ENCODE measurements at places on chromosomes 16 and 17.

- DNase-seq: no peak
These were observed 174.2 kb downstream of the IRF8 start for GRCh38 chr16:86073103-86073625.

- DNase-seq: no peak
These were observed 457.0 kb upstream of the ZFHX3 start for GRCh38 chr16:73504591-73505575.

DNA sequence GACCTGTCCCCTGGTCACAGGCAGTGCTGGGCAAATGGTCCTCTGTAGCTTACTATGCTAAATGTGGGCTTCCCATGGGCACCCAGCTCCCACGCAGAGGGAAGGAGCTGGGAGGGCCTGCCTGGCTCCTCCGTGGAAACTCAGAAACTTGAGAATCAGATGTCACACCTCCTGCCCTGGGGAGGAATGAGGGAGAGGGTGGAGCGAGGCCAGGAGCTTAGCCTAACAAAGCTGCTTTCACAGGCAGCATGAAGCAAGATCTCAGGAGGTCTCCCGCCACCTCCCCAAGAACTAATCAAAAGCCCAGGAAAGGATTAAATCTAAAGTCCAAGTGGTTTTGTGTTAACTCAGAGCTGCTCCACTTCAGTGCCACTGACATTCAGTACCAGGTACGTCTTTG is 33.6 kb upstream of the XYLT2 start:
- no peak for DNase-seq

GRCh38 chr16:51542981-51543815 is 392.1 kb upstream of the SALL1 start:
- DNase-seq: no peak

- no peak for DNase-seq
These were observed 43.5 kb downstream of the ST3GAL2 start for GRCh38 chr16:70395345-70395901.

DNA sequence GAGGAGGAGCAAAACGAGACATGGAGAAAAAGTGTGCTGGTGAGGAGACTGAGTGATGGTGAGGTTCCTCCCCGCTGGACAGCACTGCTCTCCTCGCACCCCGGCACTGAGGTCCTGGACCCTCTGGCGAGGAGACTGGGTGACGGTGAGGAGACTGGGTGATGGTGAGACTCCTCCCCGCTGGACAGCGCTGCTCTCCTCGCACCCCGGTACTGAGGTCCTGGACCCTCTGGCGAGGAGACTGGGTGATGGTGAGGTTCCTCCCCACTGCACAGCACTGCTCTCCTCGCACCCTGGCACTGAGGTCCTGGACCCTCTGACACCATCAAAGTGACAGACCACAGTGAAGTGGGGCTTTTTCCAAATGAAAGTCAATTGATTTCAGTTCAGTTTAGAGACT is 10.9 kb downstream of the PITPNA start:
- no peak for DNase-seq

- no peak for DNase-seq
These were observed 72.0 kb downstream of the CMIP start for GRCh38 chr16:81516478-81517149.

- peak; percentile 92 for DNase-seq
These were observed 25.1 kb upstream of the FOXK2 start for GRCh38 chr17:82494236-82495055.

DNA sequence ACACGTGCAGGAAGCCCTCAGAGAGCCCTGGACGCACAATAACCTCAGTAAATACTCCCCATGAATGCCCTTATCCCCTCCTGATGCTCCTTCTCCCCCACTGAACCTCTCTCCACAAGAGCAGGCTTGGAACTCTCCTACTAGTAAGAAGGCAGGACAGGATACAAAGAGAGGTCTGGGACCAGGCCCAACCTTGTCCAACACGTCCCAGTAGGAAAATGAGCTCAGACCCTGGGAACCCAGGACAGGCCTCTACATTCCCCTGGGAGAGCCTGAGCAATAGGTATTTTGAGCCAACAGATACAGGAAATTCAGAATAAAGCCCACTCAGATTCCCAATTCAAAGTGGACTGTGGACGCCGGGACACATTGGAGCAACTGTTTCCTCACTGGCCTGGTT is 19.2 kb downstream of the ZNF423 start:
- no peak for DNase-seq

DNA sequence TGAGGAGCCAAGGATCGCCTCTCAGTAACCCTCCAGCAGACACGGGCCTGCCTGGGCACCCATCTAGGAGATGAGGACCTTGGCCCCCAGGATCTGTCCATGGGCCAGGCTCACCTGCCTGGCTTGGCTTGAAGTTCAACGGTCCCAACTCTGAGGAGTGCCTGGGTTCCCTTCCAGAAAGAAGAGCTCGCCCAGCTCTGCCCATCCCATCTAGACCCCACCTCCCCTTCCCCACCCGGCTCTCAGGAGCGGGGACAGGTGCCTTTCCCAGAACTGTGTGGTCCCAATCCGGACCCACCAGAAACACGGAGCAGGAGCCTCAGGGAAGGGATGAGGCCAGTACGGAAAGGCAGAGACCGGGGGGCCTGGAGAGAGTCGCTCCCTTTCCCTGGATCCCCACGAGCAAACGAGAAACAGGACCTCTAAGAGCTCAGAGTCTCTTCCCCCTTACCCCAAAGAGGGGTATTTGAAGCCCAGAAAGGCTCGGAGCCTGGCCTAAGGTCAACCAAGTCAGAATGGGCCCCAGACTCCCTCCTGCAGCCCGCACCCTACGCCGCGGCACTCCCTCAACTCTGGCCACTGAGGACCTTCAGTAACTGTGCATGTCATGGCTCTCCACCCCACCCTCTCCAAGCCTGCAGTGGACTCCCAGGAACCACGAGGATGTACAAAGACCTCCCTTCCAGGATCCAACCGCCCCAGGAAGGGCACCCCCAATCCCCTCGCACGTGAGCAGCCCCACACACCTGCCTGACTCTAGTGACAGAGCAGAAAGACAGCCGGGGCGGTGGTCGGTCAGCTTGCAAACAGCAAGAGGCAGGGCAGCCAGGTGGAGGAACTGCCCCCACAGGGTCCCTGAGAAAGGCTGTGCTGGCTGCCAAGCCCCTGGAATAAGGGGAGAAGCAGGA is 5.4 kb downstream of the CLUH start:
- no peak for DNase-seq

DNA sequence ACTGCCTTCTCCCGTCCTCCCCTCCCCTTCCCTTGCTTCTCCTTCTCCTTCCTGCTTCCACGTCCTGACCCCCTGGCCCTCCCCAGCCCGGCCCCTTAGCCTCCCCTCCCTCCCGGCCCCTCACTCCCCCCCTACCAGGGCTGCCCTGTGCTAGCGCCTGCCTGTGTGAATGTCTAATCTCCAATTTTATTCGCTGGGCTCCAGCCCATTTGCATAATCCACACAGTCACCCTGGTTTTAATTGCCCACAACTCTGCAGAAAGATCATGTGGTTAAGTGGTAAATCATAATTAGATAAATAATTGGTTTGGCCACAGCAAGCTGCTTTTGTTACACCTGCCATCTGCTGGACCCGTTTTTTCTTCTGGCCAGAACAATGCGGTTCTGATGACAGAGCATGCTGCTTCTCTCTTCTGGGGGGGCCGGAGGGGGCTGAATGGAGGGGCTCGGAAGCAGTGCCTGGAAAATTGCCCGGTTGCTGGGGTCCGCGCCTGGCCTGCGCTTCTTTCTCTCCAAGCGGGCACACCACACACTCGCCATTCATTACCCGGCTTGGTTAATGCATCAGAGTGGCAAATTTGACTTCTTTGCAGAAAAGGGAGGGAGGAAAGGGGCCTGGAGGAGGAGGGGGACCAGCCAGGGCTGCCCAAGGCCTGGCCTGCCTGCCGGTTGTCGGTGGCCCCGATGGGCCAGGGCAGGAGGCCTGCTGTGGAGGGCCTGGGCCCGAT is 19.5 kb upstream of the GSE1 start:
- DNase-seq: peak; percentile 63

DNA sequence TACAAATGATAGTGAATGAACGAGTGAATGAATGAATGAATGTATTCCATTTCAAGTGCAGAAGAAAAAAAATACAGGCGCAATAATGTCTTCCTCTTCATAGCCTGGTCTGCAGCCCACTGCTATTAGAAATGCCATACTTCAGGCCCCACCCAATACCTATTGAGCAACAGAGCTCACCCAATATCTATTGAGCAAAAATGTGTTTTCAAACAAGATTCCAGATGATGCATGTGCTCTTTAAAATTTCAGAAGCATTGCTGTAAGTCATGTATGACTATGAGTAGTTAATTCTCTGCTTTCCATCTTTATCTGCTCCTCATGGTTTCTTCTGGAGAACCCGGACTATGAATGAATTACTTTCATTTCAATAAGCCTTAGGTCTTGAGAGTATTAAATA is 308.2 kb downstream of the XYLT1 start:
- DNase-seq: no peak

DNA sequence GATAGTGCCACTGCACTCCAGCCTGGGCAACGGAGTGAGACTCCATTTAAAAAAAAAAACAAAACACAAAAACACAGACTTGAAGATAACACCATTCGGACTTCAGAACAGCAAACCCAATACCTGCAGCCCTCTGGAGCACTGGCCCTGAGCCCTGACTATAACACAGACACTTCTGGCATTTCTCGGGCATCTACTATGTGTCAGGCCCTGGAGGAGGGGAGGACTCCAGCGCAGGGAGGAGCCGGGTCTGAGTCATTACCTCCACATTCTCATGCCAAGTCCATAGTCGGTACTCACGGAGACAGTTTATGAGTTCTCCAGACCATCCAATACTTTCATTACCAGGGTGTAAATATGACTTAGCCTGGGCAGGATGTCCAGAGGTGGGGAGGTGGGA is 48.8 kb downstream of the PITPNM3 start:
- DNase-seq: no peak

DNA sequence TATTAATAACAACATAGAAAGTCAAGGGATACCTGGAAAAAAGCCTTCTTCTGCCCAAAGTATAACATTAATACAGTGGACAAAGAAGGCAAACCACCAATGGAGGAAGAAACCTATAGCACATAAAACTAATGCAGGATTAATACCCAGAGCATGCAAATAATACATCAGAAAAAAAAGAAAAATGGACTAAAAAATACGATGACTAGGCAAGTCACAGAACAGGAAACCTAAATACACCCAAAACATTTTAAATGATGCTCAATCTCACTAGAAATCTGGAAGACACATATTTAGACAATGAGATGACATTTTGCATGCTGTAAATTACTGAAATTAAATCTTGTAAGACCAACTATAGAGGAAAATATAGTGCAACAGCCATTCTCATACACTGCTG is 55.9 kb downstream of the MED13 start:
- no peak for DNase-seq

- DNase-seq: no peak
These were observed 10.2 kb upstream of the FOXF1 start for GRCh38 chr16:86499889-86500707.

DNA sequence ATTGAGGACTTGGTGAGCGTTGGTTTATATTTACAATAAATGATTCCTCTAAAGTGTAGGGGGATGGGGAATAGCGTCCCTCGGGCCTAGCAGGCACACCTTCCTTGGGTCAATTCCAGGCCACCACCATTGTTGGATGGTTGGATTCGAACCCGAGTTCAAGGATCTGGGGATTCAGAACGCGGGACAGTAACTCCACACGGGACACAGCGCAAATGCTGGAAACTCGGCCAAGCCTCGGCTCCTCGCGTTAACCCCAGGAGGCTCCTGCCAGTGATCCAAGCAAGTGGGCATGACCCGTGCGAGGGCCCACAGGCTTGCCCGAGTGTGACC is 613 bp downstream of the B9D1 start:
- DNase-seq: no peak

- DNase-seq: no peak
These were observed 389 bp downstream of the DUS1L start for GRCh38 chr17:82065193-82065637.

DNA sequence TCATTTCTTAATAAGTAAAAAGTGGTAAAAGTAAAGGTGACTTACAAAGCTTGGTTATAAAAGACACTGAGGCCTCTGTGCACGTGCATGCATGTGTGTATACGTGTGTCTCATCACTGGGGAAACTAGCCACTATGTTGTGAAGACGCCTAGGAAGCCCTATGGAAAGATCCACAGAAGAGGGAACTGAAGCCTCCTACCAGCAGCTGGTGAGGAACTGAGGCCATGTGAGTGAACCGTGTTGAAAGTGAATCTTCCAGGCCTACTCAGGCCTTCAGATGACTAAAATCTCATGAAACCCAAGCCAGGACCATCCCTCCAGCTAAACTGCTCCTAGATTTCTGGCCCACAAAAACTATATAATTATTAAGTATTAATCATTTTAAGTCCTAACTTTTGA is 23.7 kb downstream of the PHLPP2 start:
- DNase-seq: no peak

DNA sequence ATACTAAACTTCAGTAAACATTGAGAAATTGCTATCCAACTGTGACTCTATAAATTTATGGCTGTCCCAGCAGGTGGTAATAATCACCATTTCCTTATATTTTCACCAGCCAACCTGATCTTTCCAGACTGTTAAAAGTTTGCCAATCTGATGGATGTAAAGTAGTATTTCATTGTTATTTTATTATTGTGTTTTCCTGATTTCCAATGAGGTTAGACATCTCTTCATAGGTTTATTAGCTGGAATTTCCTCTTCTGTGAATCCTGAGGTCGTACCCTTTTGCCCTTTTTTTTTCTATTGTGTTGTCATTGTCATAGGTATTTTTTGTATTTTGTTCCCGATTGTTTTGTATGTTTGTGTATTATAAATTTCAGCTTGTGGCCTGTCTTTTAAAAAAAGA is 31.7 kb downstream of the BMERB1 start:
- no peak for DNase-seq

GRCh38 chr16:66574531-66574930 is 4.7 kb upstream of the CMTM2 start:
- no peak for DNase-seq

DNA sequence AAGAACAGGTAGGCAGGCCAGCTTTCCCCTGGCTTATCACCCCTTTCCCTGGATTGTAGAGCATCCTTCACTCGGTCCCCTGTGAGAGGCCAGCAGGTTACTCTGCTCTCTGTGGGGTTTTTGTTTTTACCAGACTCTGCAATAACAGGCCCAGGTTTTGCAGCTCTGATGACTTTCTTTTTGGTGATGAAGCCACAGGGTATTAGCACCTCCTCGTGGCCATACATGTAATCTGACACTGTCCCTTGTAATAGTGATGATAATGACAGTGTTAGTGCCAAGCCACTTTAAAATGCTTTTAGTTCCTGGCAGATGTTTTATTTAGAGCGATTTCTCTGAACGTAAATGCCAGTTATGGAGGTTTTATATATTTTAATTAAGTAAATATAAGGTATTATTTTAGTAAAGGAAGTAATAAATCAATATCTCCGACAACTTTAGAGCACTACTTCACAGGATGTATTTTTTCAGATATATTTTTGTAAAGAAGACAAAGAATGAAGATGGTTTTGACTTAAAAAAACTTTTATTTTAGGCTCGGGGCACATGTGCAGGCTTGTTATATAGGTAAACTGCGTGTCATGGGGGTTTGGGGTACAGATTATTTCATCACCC is 38.0 kb upstream of the CPHXL start:
- DNase-seq: peak; percentile 41

All from DMS 273 treated with DMSO at 0.1 percent for 48 hours (cell line).